ENCODE measurements at places on chromosomes 16 and 17.
A peak's percentile ranks its signal among the peaks of the same experiment; 100 is the strongest.

- peak; percentile 77 for DNase-seq
These were observed 30.1 kb upstream of the TNFRSF13B start for GRCh38 chr17:17001874-17002520.

- DNase-seq, result no peak
These were observed 9.9 kb downstream of the C16orf86 start for GRCh38 chr16:67676516-67676915.

DNA sequence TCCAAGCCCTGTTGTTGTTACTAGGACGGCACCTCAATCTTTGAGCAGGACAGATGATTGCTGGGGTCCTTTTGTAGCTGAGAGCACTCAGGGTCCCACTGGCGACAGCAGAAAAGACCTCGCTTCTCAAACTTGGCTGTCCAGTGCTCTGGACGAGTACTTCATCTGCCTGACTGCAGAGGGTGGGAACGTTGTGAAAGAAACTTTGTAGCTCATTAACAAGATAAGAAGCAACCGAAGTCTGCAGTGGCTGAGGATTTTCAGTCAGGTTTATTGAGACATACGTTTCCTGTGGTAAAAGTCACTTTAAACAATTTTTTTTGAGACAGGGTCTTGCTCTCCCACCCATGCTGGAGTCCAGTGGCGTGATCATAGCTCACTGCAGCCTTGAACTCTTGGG is 191.7 kb downstream of the PRKCB start:
- no peak for DNase-seq

DNA sequence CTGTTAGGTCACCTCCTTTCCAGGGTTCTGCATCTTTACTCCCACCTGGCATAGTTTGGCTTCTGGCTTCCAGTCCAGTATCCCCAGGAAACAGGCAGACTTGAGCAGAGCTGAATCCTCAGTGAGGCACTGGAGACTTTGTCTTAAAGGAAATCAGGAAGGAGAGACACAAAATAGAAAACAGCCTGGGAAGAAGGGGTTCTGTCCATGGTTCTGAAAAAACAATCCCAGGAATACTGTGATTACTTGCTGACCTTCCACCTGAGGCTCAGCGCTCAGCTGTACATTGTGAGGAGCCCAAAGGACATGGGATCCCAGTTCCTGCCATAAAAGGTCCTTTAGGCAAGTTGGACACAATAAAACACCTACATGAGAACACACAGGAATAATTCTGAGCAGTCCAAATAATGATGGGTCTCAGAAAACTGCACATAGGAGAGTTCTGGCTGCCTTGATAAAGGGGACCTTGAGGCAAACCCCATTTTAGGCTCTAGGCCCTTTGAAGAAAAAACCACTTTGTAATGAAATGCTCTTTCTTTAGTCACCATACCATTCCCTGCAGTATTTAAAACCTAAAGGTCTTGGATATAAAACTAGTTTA is 81.4 kb upstream of the CRHR1 start:
- peak; percentile 30 for DNase-seq

GRCh38 chr17:33038740-33039139 is 47.1 kb downstream of the SPACA3 start:
- peak; percentile 73 for DNase-seq

GRCh38 chr17:78980624-78980972 is 875 bp upstream of the LGALS3BP start:
- DNase-seq, result no peak

DNA sequence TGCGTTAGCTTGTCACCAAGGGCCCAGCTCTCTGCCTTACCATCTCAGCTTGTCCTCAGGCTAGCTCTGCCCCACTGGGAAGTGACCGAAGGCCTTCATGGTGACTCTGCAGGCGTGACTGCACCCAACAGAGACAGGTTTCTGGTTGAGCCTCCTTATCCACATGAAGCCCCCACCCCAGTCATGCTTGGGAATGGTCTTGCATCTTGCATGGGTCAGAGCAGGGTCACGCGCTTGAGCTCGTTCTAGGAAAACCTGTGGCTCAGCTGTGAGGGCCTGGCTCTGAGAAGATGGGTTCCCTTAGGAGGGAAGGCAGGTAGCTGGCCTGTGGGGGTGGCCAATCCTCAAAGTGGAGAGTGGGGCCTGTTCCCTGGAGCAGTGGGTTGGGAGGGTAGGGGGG is 122.8 kb downstream of the BANP start:
- no peak for DNase-seq

DNA sequence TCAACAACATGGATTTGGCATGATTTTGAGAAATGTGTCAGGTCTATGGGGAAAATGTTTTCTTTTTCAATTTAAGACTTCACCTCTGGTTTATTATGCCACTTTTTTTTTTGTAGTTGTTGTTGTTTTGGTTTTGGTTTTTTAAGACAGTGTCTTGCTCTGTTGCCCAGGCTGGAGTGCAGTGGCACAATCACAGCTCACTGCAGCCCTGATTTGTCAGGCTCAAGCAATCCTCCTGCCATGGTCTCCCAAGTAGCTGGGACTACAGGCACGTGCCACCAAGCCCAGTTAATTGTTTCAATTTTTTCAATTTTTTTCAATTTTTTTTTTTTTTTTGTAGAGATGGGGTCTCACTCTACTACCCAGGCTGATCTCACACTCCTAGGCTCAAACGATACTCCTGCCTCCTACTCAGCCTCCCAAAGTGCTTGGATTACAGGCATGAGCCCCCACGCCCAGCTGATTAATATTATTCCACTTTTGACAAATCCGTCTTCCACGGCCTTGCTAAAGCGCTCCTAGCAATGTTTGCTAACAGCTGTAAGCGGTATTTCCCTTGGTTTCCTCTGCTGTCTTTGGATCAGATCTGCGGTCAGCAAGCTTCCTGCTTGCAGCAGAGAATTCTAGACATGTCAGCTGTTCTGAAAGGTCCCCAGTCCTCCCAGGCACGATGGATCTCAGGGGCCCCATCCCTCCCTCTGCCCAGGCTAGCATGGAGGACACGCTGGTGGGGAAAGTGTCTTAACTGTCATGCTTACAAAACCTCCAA is 7.0 kb upstream of the MILR1 start:
- no peak for DNase-seq

DNA sequence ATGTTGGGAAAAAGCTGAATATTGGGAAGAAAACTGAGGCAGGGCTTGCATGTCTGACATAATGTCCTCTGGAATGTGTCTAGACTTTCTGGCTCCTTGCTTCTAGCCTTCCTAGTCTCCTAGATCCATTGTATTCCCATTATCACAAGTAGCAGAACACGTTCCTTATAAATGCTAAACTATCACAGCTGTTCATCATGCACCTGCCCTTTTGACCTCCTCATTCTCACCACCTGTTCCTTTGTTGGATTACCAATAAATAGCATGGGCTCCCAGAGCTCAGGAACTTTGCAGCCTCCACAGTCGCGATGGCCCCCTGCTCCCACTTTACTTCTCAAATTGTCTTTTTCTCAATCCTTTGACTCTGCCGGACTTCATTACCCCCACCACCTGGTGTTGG is 49.7 kb downstream of the ACSM1 start:
- DNase-seq, result no peak

GRCh38 chr17:15493693-15494035 is 26.2 kb upstream of the CDRT4 start:
- no peak for DNase-seq

DNA sequence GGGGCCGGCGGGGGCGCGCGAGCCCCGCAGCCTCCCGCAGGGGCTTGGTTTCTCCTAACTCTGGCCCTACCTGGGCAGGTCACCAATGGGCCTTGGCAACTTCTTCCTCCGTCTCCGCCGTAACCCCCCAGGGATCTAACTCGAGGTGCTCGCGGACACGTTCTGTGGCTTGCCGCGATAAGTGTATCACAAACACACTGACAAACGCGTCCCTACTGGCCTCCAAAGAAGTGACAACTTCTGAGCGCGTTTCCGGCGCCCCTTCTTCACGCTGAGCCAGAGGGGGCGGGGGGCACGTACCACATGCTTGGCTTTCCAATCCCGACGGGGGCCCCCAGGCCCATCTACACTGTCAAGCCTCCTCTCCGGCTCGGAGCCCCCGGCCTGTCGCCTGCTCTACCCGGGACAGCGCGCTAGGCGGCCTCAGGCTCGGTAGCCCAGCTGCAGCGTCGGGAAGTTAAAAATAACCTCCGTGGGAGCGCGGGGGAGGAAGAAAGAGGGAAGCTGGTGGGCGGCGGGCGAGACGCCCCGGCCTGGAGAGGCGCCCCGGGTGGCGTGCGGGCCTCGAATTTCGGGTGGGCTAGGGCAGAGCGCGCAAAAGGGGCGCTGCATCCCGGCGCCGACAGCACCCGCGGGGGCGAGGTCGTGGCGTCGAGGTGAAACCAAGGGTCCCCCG is 725 bp upstream of the SPHK1 start:
- DNase-seq, result peak; percentile 35

GRCh38 chr16:13863075-13863765 is 56.7 kb upstream of the ERCC4 start:
- no peak for DNase-seq

GRCh38 chr17:13107676-13108235 is 89.9 kb upstream of the ELAC2 start:
- DNase-seq, result no peak

- DNase-seq, result no peak
These were observed 180.7 kb downstream of the PARN start for GRCh38 chr16:14449334-14449733.

DNA sequence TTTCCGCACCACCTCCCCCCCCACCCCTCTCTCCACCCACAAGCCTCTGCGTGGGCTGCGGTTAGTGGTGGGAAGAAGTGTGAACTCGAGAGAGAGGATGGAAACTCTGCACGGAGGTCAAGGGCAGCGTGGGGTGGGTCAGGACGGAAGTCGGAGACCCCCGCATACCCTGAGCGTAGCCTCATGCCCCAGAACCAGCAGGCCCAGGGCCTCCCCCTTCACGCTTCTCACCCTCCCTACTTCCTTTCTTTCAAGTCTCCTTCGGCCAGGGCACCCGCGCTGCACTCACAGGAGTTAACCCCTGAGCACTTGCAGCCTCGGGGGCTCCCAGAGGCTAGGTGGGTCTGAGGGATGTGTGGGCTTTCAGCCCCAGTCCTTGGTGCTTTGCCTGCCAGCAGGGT is 9.2 kb downstream of the TBKBP1 start:
- no peak for DNase-seq

- peak; percentile 98 for DNase-seq
These were observed at the start of gene SOCS3 for GRCh38 chr17:78359997-78360370. Gene SOCS3, minus strand, starts transcription at chr17:78360077. Its CDS starts 982 bp downstream, at chr17:78359095.

GRCh38 chr17:77610972-77611521 is 347.5 kb upstream of the TNRC6C start:
- DNase-seq, result no peak

GRCh38 chr17:69505740-69506139 is 91.2 kb downstream of the MAP2K6 start:
- DNase-seq, result no peak

DNA sequence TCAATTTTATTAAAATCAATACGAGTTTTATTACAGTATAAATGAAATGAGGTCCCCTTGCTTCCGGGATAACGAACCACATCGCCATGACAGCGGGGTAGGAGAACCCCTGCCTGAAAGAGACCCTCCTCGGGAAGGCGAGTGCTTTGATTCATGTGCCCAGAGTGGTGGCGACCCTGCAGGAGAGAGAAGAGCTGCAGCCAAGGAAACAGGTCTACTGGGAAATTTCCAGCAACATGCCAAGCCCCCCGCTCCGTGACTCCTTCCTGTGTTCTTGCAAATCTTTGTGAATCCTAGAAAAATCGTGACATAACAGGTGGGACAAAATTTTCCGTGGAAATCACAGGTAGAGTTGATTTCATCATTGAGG is 162.5 kb downstream of the WSCD1 start:
- DNase-seq, result no peak

- no peak for DNase-seq
These were observed 27.2 kb upstream of the XYLT2 start for GRCh38 chr17:50318501-50319285.
